ENCODE measurements at places on chromosomes 6 and 20.

GRCh38 chr6:90078513-90079289 lies 184.4 kb downstream of the GJA10 start:
- DNase-seq = no peak

DNA sequence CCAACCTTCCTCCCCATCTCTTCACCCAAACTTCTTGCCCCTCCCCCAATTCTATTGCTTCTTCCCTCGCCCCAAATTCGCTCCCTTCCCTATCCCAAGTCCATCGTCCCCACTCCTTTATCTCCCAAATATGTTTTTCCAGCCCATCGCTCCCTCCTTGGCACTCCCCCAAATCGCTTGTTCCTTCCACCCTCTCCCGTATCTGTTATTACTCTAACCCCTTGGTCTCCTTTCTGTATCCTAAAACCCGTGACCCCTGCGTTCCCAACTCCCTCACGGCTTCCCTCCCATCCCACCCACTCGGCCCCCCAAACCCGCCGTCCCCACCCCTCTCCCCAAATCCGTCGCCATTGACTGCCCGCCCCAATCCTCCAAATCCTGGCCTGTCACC lies 584 bp downstream of the MTCH1 start:
- DNase-seq = no peak

GRCh38 chr6:155580904-155581303 lies 125.3 kb upstream of the NOX3 start:
- DNase-seq = no peak

- no peak for DNase-seq
These were observed 471.3 kb downstream of the DHX35 start for GRCh38 chr20:39433466-39433865.

- DNase-seq = no peak
These were observed 214.2 kb downstream of the FOXA2 start for GRCh38 chr20:22370137-22370536.

GRCh38 chr20:36613974-36614373 lies 8.4 kb downstream of the RAB5IF start:
- DNase-seq = no peak

- no peak for DNase-seq
These were observed 216.5 kb downstream of the ARHGAP18 start for GRCh38 chr6:129493354-129493902.

DNA sequence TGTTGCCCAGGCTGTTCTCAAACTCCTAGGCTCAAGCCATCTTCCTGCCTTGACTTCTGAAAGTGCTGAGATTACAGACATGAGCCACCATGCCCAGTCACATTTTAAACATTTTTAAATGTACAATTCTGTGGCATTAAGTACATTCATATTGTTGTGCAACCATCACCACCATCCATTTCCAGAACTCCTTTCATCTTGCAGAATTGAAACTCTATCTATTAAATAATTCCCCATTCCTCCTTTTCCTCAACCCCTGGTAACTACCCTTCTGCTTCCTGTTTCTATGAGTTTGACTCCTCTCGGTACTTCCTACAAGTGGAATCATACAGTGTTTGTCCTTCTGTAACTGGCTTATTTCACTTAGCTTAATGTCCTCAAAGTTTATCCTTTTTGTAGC lies 103.8 kb upstream of the NAA20 start:
- no peak for DNase-seq

- DNase-seq = no peak
These were observed 706 bp downstream of the ZNF184 start for GRCh38 chr6:27472182-27472616.
